ENCODE measurements at places on chromosomes 4 and X.

GRCh38 chrX:349196-349595 lies 30.6 kb upstream of the GTPBP6 start:
- H3K4me3 ChIP-seq: no peak overlapping the region
- H3K36me3 ChIP-seq: peaks cover 4% of the 10 kb centered on the region
- H3K27me3 ChIP-seq: no peaks in the 10 kb centered on the region

DNA sequence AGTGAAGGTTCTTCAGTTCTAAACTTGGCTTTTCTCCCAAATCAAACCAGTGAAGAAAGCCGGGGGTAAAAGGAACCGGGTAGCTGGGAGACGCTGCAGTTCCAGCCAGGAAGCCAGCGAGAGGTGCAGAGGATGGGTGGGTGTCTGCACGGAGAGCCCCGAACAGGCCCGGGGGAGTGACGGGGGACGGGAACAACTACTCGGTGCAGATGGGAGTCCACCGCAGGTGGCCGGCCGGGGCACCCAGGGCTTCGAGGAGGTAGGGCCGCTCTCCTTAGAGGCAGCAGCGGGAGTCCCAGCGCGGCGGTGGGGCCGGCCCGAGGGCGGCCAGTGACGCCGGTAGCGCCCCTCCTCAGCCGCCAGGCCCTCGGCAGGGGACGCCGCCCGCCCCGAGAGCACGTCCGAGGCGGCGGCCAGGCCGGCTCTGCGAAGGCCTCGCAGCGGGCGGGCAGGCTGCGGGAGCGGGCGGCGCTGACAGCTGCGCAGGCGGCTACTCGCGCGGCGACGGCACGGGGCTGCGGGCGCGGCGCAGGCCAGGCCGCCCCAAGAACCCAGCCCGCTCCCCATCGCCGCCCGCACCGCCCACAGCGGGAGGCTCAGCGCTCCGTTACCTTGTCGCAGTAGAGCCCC lies 449 bp downstream of the FBXL5 start:
- no peak for DNase-seq
- H3K27me3 ChIP-seq: no peaks in the 10 kb centered on the region
- H3K27ac ChIP-seq: peak overlapping the region; percentile 96
- peaks cover 61% of the 10 kb centered on the region for H3K4me1 ChIP-seq
- H3K4me3 ChIP-seq: peak overlapping the region; percentile 99

DNA sequence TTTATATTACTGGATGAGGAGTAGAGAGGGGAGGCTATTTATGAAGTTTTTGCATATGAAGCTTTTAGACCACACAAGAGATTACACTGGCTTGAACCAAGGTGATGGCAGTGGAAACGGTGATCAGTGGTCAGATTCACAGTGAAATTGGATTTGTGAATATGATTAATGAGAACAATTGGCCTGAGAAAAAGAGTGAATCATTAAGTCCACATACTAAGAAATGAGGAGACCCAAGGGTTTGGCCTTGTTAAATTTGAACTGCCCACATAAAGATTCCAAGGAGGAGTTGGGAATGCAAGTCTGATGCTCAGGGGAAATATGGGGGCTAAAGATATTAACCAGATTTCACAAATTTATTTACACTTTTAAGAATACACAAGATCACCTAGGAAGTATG lies 155.3 kb upstream of the ADGRL3 start:
- H3K4me1 ChIP-seq: no peaks in the 10 kb centered on the region
- H3K36me3 ChIP-seq: no peaks in the 10 kb centered on the region
- no peak for DNase-seq

- H3K4me1 ChIP-seq: peaks cover 20% of the 10 kb centered on the region
- H3K27ac ChIP-seq: no peak overlapping the region
- H3K27me3 ChIP-seq: peaks cover 2% of the 10 kb centered on the region
- peaks cover 7% of the 10 kb centered on the region for H3K36me3 ChIP-seq
These were observed 106.9 kb upstream of the FTHL17 start for GRCh38 chrX:31178769-31179125.

DNA sequence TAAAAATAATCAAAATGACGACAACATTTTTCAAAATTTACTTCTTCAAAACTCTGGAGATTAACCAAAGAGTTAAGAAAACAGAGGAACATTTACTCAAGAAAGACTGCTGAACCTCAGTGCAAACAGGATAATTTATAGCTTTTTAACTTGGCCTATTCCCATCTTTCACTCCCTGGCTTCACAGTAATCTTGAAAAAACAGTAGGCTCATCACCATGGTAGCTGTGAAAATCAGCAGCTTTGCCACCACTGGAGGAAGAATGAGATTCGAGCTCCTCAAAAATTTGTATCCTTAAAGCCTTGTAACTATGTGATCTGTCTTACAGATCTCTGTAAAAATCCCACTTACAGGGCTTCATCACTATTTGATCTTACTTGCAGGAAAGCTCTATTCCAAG lies 447.7 kb upstream of the CTSO start:
- no peak overlapping the region for H3K27ac ChIP-seq
- no peaks in the 10 kb centered on the region for H3K4me1 ChIP-seq
- H3K36me3 ChIP-seq: no peaks in the 10 kb centered on the region

DNA sequence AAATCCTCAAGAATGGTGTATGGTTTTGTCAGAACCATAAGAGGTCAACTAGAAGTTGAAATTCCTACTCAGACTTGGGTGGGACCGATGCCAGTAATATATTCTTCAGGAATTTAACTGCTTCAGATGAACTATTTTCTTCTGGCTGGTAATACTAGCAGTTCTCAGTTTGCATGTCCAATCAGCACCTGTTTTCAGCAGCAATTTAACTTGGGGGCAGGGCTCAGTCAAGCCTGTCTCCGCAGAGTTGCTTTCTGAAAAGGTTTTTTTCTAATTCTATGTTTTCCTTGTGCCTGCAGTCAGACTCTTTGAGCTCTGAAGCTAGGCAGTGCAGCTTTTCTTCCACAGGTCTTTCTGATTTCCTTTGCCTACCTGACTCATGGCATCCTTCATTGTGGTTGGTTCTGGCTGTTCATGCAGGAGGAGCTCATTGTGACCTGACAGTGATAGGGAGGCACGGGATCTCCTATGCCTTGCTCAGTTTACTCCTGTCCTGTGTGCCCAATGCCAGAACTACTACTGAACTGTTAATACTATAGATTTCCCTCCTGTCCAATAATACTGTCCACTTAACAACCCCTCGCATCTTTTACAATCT lies 17.3 kb upstream of the FMR1 start:
- H3K27me3 ChIP-seq: no peaks in the 10 kb centered on the region
- no peaks in the 10 kb centered on the region for H3K36me3 ChIP-seq
- DNase-seq: no peak
- H3K27ac ChIP-seq: no peak overlapping the region

DNA sequence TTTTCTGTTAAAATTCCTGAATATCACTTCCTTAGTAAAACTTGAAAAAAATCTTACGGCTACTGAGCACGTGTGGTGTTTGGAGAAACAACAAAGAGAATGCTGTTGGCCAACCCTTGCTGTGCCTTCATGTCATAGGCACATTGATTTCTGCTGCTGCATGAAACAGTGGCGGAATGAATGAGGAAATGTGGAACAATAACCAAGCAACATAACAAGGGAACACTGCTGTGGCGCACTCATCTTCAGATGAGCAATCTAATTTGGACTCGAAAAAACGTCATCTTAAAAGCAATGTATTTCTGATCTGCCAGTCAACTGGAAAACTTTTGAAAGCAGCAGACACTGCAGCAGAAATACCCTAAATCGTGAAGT lies 51.4 kb downstream of the PROM1 start:
- no peaks in the 10 kb centered on the region for H3K4me1 ChIP-seq
- H3K27ac ChIP-seq: no peak overlapping the region
- DNase-seq: no peak

DNA sequence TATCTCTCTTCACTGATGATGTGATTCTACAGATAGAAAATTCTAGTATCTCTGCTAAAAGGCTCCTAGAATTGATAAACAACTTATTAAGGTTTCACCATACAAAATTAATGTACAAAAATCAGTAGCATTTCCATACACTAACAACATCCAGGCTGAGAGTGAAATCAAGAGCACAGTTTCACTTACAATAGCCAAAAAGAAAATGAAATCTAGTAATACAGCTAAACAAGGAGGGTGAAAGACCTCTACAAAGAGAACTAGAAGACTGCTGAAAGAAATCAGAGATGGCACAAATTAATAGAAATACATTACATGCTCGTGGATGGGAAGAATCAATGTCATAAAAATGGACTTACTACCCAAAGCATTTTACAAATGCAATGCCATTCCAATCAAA lies 751.9 kb downstream of the FSTL5 start:
- no peaks in the 10 kb centered on the region for H3K27me3 ChIP-seq
- H3K27ac ChIP-seq: no peak overlapping the region
- no peak overlapping the region for H3K4me3 ChIP-seq
- H3K36me3 ChIP-seq: no peaks in the 10 kb centered on the region
- DNase-seq: no peak

GRCh38 chr4:2574863-2575262 lies 38.4 kb downstream of the FAM193A start:
- H3K4me3 ChIP-seq: no peak overlapping the region
- peaks cover 31% of the 10 kb centered on the region for H3K4me1 ChIP-seq
- peaks cover 15% of the 10 kb centered on the region for H3K36me3 ChIP-seq
- H3K27me3 ChIP-seq: no peaks in the 10 kb centered on the region
- H3K27ac ChIP-seq: no peak overlapping the region

- H3K36me3 ChIP-seq: no peaks in the 10 kb centered on the region
- H3K4me3 ChIP-seq: no peak overlapping the region
- DNase-seq: no peak
- peaks cover 5% of the 10 kb centered on the region for H3K27me3 ChIP-seq
- H3K4me1 ChIP-seq: no peaks in the 10 kb centered on the region
These were observed 5.8 kb upstream of the ATP1B4 start for GRCh38 chrX:120356084-120356483.

DNA sequence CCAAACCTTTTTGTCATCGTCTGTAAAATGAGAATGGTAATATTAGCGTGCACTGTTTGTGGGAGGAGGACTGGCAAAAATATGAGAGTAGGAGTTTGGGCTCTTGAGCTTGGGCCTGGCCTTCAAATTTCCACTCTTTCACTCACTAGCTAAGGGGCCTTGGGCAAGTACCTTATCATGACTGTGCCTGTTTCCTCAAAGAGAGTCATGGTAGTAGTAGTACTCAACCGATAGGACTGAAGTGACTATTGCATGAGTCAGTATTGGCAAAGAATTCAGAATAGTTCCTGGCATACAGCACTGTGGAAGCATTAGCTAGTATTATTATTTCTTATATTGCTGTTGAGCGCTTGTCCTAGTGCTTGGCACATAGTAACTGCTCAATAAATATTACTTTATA lies 16.0 kb upstream of the RBM3 start:
- H3K4me1 ChIP-seq: no peaks in the 10 kb centered on the region
- H3K27me3 ChIP-seq: no peaks in the 10 kb centered on the region
- DNase-seq: no peak
- no peak overlapping the region for H3K27ac ChIP-seq

GRCh38 chr4:150181536-150181935 lies 103.3 kb downstream of the DCLK2 start:
- H3K36me3 ChIP-seq: no peaks in the 10 kb centered on the region
- no peak for DNase-seq
- no peaks in the 10 kb centered on the region for H3K4me1 ChIP-seq
- no peak overlapping the region for H3K27ac ChIP-seq
- H3K27me3 ChIP-seq: peaks cover 2% of the 10 kb centered on the region

GRCh38 chr4:73139991-73140390 lies 70.5 kb upstream of the COX18 start:
- DNase-seq: no peak
- H3K27me3 ChIP-seq: no peaks in the 10 kb centered on the region
- no peak overlapping the region for H3K4me3 ChIP-seq
- H3K27ac ChIP-seq: peak overlapping the region; percentile 32
- H3K36me3 ChIP-seq: peaks cover 42% of the 10 kb centered on the region

DNA sequence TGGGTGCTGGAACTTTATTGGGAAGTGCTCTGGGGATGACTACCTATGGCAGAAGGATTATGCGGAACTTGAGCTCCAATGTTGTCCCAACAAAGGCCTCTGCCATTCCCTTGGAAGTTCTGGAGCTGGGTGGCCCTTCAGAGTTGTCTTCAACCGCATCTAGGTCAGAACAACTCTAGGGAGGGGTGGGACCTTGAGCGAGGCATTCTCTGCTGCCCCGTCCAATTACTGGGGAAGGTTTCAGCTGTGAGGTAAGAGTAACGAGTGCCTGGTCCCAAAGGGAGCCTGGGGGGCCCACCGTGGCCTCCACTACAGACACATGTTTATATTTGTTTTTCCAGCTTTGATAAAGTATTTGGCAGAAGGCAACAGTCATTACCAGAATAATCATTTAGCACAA lies 79.4 kb downstream of the MAOA start:
- no peaks in the 10 kb centered on the region for H3K27me3 ChIP-seq
- H3K4me3 ChIP-seq: no peak overlapping the region
- no peaks in the 10 kb centered on the region for H3K36me3 ChIP-seq

- no peaks in the 10 kb centered on the region for H3K4me1 ChIP-seq
- no peak for DNase-seq
- no peak overlapping the region for H3K27ac ChIP-seq
- no peak overlapping the region for H3K4me3 ChIP-seq
- H3K36me3 ChIP-seq: no peaks in the 10 kb centered on the region
These were observed 11.0 kb upstream of the BMPR1B start for GRCh38 chr4:94746746-94747145.

DNA sequence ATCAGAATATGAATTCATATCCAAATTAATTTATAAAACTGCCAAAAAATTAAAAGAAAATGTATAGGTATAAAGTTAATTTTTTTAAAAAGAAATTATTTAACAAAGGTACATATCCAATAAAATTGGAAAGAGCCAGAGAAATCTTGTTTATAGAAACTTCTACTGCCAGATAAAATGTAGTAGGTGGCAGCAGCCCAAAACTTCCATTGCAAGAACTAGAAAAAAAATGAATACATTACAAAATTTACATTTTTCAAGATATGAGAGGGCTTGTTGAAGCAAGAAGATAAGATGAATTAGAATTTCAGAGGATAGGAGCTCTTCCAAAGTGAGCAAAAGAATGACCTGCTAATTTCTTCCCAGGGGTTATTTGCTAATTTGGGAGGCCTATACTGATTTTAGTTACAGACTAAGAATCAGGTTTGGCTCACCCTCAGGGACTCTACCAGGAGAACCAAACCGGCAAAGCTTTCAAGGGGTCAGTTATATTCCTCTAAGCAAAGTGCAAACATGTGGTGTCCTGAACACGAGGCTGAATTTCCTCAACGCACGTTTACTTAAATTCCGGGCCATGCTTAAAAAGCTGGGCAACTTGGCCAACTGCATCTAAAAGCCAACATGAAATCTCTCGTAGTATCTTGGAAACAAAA lies 17.5 kb downstream of the ANKRD50 start:
- H3K4me3 ChIP-seq: no peak overlapping the region
- H3K4me1 ChIP-seq: no peaks in the 10 kb centered on the region
- H3K27me3 ChIP-seq: no peaks in the 10 kb centered on the region
- DNase-seq: no peak
- no peak overlapping the region for H3K27ac ChIP-seq

DNA sequence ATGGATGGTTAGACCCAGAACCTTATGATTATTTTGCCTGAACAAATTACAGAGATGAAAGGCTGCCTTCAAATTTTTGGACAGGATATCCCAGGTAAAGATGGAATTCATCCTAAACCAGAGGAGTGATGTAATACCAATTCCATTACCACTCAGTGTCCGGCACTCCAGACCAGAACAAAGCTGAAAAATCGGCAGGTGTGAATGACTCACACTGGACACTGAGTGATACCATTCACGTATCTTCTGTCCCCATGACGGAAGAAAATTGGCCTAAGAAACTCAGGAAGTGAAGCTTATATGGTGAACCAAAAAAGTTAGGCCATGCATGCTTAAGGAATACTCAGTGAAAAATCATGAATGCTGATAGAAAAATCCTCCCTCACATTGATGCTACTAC lies 34.5 kb downstream of the PALLD start:
- peaks cover 20% of the 10 kb centered on the region for H3K27me3 ChIP-seq
- H3K4me3 ChIP-seq: no peak overlapping the region
- DNase-seq: no peak
- peaks cover 3% of the 10 kb centered on the region for H3K36me3 ChIP-seq

Measured in activated T-helper 1 cell treated with anti-CD3 and anti-CD28 coated beads, Interleukin-12 subunit alpha, Interleukin-12 subunit beta, Interleukin-2, Interleukin-4 antibody, amounts not matched to agents 30 ng/mL and 10 ng/mL and 1 ng/mL, durations not matched to agents 14 hours and 24 hours and 36 hours (primary cell).